ENCODE measurements at places on chromosomes 7 and 10. TPM values are rescaled to one million over a fixed set of nuclear protein-coding genes. Genes with fewer than 3 reads are reported as not detected.

The DOCK4 gene
- total RNA-seq, result 26.9 TPM

GRCh38 chr7:148489678-148490077 lies 100.9 kb upstream of the C7orf33 start:
- DNase-seq, result no peak

The CACNA2D1 gene
- 27.3 TPM for total RNA-seq

DNA sequence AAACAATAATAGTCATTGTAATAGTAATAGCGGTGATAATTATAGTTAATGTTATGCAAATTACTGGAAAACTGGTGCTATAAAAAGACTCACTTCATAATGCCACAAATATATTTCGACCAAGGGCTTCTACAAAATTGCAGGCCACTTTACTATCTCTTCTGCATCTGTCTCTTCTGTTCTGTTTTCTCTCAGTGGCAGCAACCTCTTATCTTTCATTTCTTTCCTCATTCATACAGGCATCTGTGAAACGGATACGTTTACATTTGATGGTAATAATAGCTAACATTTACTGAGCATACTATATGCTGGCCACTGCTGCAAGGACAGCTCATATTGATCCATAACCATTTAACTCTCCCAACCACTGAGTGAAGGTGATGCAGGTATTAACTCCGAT lies 537.4 kb upstream of the PFKP start:
- DNase-seq, result no peak

The BTBD16 gene
- total RNA-seq, result not detected

DNA sequence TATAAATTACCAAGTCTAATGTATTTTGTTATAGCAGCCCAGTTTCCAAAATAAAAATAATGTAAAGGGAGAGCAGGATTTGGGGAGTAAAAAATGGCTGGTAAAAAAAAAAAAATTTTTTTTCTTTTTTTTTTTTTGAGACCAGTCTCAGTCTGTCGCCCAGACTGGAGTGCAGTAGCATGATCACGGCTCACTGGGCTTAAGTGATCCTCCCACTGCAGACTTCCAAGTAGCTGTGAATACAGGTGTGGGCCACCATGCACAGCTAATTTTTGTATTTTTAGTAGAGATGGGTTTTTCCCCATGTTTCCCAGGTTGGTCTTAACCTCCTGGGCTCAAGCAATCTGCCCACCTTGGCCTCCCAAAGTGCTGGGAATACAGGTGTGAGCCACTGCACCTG lies 4.8 kb upstream of the LSM8 start:
- DNase-seq, result no peak

The SPDYE11 gene
- total RNA-seq, result not detected

The CTTNBP2 gene
- 30.9 TPM for total RNA-seq

The MRLN gene
- total RNA-seq, result not detected

DNA sequence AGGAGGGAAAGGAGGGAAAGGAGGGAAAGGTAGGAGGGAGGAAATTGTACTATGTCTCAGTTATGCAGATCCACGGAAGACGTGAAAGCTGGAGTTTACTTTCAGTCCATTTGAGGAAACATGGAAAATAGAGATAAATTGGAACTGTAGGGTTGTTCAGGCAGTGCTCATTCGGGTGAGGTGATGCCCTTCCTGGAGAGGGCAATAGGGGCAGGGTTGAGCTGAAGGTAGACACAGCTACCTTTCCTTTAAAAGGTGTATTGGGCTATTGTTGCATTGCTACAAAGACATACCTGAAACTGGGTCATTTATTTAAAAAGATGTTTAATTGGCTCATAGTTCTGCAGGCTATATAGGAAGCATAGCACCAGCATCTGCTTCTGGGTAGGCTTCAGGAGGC lies 116.9 kb upstream of the PLXDC2 start:
- no peak for DNase-seq

Data from H1 (cell line).